ENCODE measurements at places on chromosomes 11 and 22. TPM values are rescaled to one million over a fixed set of nuclear protein-coding genes. Genes with fewer than 3 reads are reported as not detected.

Gene LINC01488
- not detected for total RNA-seq

Gene ACTN3
- 1.2 TPM for total RNA-seq

Gene CCDC89
- total RNA-seq, result not detected

Gene IGF2
- 21.6 TPM for total RNA-seq

Gene ZDHHC13
- 6.4 TPM for total RNA-seq

Gene LDLRAD3
- 11.7 TPM for total RNA-seq

Gene CHRNA10
- 0.24 TPM for total RNA-seq

Gene SWAP70
- 8.4 TPM for total RNA-seq

Gene SAA1
- total RNA-seq, result 126 TPM

DNA sequence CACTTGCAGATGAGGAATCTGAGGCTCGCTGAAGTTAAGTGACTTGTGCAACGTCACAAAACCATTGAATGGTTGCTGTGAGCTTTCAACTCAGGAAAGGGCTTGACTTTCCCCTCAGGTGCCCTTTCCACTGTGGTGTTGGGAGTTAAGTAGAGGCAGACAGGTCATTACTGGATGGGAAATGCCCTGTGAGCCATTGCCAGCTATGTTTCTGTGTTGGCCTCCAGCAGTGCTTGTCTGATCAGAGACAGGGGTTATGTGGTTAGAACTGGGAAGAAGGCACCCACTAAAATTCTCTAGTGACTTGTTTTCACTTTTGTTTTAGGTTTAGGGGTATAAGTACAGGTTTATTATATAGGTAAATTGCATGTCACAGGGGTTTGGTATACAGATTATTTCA is 96.6 kb downstream of the FDX1 start:
- DNase-seq, result no peak

GRCh38 chr11:117818041-117818873 is 6.3 kb downstream of the FXYD2 start:
- DNase-seq, result no peak

- no peak for DNase-seq
Observed at GRCh38 chr11:9276571-9276970, 11.4 kb upstream of the DENND5A start.

- no peak for DNase-seq
Observed at GRCh38 chr22:50010676-50011446, 1.7 kb downstream of the IL17REL start.

DNA sequence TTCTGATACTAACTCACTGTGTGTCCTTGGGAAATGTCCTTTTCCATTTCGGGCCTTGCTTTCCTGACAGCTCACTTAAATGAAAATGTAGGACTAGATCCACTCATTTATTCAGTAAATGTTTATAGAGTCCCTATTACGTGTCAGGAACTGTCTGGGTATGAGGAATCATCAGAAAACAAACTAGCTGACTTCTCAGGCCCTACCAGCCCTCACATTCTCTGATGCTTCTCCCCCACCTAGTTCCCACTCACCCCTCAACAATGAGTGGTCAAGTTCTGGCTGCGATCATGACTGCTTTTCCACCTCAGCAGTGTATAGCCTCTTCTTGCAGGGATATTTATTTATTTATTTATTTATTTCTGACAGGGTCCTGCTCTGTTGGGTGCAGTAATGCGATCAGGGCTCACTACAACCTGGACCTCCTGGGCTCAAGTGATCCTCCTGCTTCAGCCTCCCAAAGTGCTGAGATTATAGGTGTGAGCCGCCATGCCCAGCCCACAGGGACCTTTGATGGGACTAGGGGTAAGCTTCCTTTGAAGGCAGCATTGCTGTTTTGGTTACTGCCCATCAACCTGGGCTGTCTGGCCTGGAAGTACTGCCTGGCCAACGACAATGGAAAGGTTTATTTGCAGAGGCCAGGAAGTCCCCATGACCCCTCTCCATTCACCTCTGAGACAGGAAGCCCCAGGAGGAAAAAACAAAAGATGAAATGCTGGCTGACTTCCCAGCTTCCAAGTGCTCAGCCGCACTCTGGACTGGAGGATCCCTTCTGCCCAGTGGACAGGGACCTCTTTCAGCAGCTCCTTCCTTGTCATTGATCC is 33.1 kb upstream of the POLD3 start:
- DNase-seq, result no peak

DNA sequence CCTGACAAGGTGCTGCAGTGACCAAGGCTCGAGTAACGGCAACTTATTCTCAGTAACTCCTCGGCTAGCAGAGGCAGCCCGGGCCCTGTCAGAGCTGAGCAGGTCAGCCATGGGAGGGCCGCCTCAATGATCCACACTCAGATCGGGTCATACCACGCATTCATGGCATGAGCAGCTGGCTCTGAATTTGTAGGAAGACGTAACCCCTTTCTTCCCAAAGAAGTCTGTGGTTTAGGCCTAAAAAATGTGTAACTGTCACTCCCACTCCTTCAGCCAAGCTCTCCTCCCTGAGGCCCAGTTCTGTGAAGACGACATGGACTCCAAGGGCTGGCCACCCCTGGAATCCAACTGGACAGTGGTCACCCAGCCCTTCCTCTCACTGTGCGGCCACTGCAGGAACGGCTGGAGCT is 30.0 kb downstream of the PPP2R1B start:
- DNase-seq, result peak; percentile 11

DNA sequence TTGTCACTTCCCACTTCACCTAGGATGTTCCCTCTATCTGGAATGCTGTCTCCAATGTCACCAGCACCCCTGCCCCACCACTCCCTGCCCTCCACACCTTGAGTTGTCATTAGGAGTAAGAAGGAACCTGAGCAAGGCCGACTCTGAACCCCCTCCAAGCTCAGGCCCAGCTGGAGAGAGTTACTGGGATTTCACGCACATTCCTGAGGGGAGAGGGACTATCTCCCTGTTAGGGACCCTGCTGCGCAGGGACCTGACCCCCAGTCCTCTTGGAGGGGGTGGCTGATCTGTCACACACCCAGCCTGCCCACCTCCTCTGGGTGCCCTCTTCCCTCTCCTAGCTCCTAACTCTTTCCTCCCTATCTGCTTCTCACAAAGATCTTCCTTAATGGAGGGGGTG is 81.7 kb downstream of the NECTIN1 start:
- no peak for DNase-seq

DNA sequence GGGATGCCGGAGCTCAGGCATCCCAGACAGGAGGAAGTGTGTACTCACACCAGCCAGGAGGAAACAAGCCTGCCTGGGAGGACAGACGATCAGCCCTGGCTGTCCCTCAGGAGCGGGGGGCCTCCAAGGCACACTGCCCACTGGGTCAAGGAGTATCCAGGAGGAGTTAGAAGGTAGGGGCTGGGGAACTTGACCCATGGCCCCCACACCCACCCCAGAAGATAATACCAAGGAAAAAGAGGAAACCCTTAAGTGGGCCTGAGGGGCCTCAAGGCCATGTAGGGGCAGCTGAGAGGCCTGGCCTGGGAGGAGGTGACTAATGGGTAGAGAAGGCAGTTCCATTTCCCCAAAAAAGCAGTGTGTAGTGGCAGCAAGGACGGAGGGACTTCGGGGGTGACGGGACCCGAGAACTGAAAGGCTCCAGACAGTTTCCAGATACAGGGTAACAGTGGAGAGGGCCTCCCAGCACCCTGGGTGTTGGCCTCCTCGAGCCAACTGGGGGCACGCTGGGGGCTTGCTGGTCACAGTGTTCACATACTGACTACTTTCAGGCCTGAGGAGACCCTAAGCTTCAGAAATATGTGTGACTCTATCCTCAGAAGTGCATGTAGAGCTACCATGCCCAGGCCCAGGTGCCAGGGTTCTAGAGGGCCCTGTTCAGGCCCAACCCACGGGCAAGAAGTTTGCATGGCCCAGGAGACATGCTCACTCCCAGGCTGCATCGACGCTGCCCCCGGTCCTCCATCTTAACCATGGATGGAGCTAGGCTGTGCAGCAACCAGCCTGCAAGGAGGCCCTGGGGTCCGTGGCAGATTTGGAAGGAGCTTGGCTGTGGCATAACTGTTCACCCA is 75.7 kb upstream of the PITPNB start:
- DNase-seq, result no peak

- DNase-seq, result no peak
Observed at GRCh38 chr11:111104185-111104584, 141.3 kb upstream of the POU2AF2 start.

DNA sequence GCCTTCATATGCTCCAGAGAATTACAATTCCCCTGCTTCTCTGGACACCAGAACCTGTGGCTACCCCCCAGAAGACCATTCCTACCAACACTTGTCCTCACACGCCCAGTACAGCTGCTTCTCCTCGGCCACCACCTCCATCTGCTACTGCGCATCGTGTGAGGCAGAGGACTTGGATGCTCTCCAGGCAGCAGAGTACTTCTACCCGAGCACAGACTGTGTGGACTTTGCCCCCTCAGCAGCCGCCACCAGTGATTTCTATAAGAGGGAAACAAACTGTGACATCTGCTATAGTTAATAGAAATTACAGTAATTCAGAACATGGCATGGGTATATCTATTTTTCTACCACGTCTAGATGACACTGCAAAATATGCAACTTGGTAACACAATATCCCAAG is 9.8 kb downstream of the POU2AF3 start:
- DNase-seq, result no peak

DNA sequence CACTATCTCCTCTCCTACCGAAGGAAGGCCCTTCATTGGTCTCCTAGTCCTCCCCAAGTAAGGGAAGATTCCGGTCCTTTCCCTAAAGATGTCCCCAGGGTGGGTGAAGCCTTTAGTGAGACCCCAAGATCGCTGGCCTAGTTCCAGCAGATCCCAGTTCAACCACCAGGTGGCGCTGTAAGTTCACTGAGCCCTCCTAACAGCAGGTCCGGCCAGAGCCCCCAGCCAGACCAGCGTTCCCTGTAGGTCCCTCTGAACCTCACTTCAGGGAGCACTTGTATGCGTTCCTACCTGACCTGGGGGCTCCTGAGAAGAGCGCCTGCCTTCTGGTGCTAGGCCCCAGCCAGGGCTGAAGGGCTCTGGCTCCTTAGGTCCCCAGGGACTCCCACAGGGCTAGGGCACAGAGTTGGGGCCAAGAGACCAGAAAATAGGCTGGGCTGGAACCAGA is 38.1 kb downstream of the LMO1 start:
- peak; percentile 62 for DNase-seq

DNA sequence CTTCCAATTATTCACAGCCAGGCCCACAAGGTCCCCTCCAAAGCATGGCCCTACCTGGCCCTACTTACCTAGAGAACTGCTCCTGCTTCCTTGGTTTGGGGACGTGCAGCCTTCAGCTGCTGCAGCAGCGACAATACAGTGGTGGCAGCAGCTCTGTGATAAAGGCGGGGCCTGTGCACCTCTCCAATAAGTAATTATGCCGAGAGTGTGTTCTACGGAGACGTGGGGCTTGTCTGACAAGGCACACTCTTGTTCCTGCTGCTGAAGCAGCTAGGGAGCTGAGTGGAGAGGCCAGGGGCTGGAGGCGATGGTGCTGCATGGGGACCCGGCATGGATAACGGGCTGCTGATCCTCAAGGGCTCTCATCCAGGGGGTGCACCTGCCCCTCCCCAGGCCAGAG is 98.0 kb upstream of the THY1 start:
- no peak for DNase-seq

DNA sequence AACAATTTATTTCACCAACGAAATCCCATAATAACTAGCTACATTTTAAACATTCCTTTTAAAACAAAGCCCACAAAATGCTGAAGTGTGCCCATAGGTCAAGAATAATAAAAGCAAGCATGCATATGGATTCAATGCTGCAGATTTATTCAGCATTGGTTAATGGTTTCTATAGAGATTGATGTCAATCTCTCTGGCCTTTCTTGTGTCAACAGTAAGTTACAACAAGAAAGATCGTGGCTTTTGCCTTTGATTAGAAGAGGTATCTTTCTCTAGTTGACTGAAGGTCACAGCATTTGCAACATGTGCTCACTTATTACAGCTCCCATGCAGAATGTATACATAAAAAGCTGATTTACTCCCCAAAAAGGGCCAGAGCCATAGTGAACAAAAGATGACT is 1.4 kb upstream of the SOX6 start:
- no peak for DNase-seq

GRCh38 chr11:46075168-46075567 is 46.1 kb downstream of the PHF21A start:
- DNase-seq, result no peak
